ENCODE measurements at places on chromosomes 7 and 10.

GRCh38 chr10:101952191-101952590, 103.8 kb downstream of the ARMH3 start:
- no peak for DNase-seq

DNA sequence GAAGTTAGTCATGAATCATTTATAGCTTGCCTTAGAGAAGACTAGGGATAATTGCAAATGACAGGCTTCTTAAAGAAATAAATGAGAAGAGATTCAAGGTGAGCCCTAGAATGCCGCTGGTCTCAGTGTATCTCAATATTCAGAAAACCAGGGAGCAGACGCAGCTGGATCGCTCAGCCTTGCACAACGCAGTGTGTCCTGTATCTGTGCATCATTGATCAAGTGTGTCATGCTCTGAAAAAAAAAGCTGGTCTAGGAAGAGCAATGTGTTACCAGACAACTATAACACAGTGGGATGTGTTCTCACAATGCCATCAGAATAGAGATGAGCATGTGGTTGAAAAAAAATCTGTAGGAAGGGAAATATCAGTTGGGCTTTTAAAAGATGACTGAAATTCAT, 230.1 kb downstream of the CALN1 start:
- no peak for DNase-seq

DNA sequence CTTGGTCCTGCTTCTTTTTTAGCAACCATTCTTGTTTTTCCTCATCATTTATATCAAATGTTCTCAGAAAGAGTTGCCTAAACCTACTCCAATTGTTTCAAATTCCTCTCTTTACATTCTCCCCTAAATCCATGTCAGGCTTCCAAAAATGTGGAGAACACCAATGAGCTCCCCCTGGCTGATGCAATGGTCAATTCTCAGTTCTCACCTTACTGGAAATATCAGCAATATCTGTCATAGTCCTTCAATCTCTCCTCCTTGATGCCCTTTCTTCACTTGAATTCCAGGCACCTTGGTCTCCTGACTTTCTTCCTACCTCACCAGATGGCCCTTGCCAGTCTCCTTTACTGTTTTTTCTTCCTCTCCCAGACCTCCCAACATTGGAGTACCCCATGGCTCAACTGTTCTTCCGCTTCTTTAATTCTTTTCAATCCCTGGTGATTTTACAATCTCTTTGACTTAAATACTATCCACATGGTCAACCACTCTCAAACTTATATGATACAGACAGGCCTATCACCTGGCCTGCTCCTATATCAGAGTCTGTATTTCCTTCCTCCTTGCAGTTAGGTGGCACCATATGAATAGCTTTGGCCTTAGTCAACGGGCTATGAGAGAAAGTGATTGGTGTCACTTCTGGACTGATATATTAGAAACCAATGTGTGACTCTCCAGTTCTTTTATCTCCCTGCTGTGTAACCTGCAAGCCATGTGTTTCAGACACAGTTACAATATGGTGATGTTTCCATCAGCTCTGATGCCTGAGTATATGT, 47.4 kb upstream of the CAV2 start:
- DNase-seq, result no peak

DNA sequence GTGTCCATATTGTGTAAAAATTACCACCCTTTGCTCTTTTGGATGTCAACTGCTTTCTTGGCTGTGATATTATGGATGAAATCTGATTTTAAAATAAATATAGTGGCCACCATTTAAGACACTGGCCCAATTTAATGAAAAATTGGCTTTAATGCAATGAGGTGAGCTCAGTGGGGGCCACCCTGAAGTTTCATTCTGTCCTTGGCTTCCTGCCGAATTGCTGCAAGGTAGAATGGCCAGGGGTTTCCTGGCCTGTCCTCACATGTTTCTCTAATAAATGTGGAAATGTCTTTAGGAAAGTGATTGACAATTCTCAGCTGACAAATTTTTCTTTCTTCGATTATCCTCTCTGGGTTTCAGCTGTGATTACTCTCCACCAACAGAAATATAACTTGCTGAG, 36.0 kb downstream of the DYNC1I1 start:
- no peak for DNase-seq

GRCh38 chr7:17408245-17408903, 109.9 kb downstream of the AHR start:
- DNase-seq, result no peak

- DNase-seq, result no peak
Observed at GRCh38 chr10:68139448-68140272, 30.4 kb downstream of the MYPN start.

DNA sequence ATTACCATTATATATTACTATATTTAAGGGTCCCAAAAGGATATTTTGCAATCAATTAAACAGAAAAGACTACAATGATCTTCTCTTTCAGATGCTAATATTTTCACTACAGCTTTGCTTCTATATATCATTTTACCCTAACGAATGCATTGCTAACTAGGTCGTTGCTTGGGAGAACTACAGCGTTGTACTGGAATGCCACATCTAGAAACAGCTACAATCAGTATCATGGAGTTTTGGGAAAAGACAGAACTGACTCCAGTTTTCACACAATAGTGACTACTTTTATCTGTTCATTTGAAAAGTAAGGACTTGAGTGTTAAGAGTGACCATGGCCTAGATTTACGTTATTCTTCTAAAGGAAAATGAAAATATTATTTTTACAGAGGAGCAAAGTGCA, 38.5 kb downstream of the LRRN3 start:
- DNase-seq, result no peak

DNA sequence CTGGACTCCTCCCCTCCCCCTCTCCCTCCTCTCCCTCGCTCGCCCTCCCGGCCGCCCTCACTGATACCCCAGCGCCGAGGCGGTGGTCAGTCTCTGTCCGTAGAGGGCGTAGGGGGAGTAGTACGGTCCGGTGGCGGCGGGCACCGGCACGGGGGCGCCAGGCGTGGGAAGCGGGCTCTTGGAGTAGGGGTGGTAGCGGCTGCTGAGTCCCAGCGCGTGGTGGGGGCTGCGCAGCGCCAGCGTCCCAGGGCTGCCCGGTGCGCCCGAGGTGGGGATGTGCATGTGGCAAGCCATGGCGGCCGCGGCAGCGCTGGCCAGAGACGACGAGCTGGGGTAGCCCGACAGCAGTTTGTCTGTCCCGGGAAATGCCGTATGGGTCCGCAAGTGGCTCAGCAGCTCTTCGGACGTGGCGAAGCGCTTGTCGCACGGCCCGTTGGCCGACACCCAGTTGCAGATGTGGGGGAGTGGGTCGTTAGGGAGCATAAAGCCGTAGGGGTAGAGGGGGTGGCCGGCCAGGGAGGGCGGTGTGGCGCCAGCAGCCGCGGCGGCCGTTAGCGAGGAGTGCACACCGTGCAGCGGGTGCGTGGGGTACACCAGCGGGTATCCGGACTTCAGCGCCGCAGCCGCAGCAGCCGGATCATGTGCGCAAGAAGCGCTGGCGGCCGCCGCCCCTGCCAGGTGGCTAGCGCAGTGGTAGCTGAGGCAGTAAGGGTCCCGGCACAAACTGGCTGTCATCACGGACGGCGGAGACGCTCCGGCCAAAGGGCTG, 2.7 kb downstream of the ZNF503 start:
- DNase-seq, result no peak

- no peak for DNase-seq
Observed at GRCh38 chr7:18086165-18087025, 58.7 kb upstream of the PRPS1L1 start.
